Amniotic epithelial cell (primary cell): ENCODE measurements at places on chromosomes 1 and 21.

- peak; percentile 31 for DNase-seq
Observed at GRCh38 chr21:15549671-15550070, 180.1 kb upstream of the USP25 start.

DNA sequence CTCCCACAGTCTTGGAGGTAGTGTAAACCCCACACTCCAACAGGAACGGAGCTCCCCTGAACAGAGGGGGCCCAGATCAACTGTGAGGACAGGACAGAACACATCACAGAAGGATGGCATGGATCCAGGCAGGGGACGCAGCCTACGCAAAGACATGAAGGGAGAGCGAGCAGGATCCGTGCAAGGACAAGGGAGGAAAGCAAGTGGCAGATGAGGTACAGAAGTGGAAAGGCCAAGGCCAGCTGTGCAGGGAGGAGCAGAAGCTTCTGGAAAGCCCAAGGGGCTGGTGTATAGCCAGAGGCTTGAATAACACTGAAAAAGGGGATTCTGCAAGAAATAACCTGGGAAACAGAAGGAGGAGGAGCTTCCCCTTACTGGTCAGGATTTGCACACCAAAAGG is 81.2 kb downstream of the SIPA1L2 start:
- DNase-seq = no peak

- DNase-seq = peak; percentile 44
Observed at GRCh38 chr1:192573499-192573898, 2.1 kb upstream of the RGS1 start.

DNA sequence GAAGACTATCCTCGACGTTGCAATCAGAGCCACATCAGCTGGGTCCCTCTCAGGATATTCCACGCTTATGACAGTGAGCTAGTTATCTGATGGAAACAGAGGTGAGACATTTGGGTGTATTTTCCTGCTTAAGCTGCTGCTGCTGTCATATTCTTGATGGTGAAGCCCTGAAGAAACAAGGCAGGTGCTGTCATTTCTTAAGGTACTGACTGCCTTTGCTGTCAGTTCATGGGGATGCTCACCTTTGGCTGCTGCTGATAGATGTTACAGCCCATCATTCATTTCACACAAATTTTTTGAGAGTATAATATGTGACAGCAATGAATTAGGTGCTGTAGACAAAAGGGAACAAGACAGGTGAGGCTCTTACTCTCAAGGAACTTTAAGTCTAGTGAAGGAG is 577.4 kb downstream of the LMO4 start:
- DNase-seq = no peak

GRCh38 chr1:33088119-33088906 is 7.4 kb downstream of the AZIN2 start:
- DNase-seq = no peak

DNA sequence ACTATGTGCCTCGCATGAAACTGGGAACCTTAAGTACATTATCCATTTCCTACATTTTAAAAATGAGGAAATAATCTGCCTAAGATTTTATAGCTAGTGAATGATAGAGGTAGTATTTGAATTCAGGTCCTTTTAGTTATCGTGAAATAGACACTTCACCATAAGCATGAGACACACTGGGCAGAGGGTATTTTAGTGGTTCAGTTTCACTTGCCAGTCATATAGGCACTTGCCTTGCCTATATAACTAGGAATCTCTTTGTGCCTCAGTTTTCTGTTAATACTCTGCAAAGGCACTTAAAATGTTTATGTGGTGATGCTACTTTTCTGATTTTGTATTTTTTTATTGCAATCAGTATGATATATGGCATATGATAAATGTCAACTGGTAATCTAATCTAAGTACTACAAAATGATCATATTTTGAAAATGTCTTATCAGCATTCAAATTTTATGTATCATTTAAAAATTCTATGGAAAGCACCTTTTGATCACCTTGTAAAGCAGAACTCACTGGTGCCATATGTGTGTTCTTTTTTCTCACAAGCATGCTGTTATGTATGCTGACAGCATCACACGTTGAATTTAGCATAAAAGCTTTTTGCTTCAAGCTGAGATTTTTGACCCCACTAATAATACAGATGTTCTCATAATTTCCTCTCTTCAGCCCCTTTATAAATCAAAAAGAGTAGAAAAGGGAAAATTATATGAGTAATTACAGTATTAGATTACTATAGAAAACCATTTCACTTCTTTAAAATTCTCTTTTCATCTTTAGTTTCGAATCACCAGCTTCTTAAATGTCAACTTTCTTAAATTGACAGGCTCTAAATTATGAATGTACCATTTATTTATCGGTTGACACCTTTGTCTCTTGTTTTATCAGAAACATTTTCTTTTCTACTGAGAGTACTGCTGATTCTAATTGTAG is 52.6 kb downstream of the RPS6KC1 start:
- DNase-seq = no peak

DNA sequence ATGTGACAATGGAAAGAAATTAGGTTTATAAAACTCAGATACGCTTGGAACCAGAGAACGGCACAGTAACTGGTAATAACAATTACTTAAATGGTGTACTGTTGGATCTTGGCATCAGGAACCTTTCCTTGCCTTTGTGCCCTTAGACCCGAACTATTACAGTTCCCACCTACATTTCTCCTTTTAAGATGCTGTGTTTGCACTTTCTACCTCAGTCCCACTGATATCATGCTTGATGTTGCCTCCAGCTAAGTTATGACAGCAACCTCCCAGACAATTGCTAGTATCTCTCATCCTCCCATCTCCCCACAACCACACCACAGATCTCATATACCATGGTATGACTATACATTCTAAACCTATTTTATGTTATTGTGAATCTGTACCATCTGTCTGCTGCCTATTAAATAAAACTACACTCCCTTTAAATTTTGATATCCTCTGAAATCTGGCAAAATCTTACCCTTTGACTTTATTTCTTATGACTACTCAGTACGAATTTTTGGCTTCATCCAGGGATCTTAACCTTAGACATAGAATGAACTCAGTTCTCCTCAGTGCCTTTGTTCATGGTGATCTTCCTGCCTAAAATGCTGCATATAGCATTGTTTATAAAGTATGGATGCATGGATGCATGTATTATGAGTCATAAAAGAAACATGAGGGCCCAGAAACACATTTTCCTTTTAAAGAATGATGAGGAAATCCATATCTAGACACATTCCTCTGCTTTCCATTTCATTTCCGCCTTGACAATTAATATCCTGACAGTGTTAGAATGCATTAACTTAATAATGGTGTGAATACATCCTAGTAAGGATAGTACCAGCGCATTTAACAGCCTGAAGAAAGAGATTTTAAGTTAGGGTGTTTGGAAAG is 64.1 kb downstream of the LRRC8D start:
- DNase-seq = peak; percentile 59

DNA sequence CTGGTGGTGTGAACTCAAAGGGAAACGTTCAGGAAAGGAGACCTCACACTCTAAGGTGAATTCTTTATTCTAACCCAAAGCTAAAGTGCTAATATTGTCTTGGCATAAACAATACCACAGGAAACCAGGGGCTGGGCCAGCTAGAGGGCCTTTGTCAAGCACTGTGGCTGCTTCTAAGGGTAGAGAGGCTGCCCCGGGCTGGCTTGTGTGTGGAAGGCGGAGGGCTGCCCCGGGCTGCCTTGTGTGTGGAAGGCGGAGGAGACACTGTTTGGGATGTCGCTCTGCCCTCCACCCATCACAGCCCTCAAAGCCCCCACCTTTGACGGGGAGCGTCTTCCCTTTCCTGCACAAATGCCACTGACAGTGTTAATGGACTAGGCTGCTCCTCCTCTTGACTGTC is 216.8 kb downstream of the TOMM20 start:
- DNase-seq = no peak

GRCh38 chr1:84272401-84272800 is 29.1 kb upstream of the SAMD13 start:
- DNase-seq = no peak

- no peak for DNase-seq
Observed at GRCh38 chr1:211336775-211337174, 10.1 kb downstream of the TRAF5 start.

DNA sequence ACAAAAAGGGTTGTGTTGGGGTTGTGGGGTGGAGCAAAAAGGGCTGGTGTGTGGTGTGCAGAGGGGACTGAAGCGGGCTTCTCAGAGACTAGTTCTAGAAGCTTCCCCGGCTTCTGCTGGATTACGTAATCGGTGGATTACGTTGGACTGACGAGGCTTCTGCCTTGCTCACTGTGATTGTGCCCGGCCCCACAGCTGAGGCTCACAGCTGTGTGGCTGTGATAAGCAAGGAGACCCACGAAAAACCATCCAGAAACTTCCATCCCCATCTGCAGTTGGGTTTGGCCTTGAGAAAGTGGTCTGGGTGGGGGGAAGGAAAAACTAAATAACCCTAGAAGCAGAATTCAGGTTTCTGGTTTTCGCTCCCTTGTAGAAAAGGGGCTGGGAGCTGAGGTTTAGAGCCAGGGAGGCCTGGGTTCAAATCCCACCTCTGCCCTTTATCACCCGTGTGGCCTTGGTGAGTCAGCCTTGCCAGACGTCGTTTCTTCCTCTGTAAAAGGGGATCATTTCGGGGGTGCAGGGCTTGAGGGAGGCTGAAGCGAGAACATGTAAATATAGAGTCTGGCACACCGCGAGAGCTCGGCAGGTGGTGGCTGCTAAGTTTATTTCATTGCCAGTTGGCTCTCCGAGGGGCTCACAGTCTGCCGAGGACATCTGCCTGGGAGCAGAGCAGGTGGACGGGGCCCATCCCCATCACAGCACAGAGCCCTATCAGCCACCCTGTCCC is 30.4 kb upstream of the DISP3 start:
- DNase-seq = peak; percentile 4

DNA sequence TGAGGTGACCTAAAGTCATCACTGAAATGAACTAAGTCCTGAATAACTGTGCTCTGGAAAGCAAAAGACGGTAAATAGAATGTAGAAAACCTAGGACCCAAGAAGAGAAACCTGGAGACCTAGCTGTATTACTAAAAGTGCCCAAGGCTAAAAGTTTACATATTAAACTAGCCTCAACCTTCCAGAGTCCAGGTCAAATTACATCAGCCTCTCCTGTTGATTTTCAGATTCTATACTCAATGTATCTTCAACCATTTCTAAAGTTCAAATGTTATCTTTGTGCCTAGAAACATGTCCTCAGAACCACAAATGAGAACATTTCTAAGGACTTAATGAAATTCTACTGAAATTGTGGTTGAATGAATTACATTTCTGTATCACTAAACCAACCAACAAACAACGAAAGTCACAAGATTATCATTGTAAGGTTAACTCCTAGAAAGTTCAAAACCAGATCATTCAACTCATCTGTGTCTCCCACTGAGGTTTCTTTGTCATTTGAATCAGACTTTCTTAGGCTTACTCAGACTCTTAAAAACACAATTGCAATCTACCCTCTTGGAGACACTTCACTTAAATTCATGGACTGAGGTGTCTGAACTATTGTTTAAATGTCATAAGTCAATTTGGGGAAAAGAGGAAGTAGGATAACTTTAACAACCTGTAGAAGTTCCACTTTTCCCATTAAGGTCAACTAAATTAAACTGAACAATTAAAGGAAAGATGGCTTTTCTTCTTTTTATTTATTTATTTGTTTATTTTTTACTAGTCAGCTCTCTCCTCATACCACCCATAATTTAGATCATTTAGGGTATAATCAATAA is 207.7 kb downstream of the BARHL2 start:
- DNase-seq = no peak
